ENCODE measurements at places on chromosomes 2 and 18.

GRCh38 chr2:118728984-118729383 lies 118.5 kb downstream of the EN1 start:
- no peak for DNase-seq

DNA sequence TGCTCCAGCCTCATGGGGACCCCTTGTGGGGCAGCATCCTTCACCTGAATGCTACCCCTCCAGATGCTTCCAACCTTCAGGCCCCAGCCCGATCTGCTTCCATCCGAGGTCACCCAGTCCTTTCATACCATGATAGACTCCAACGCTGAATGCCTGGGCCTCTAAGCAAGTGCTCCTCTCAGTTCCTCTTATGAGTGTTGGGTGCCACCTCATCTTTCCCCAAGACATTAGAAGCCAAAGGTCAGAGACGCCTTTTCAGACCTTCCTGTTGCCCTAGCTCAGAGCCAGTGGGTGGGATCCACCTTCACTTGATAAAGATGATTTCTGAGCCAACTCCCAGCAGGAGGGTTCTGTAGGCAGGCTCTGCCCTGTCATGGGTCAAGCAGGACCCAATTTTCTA lies 174.5 kb upstream of the MGAT5 start:
- DNase-seq = no peak

GRCh38 chr2:204012072-204012653 lies 75.6 kb downstream of the ICOS start:
- no peak for DNase-seq

GRCh38 chr2:182715121-182715891 lies 751 bp upstream of the DNAJC10 start:
- no peak for DNase-seq

Data from MM.1S (cell line).